ENCODE measurements at places on chromosomes 3 and 15. TPM values are rescaled to one million over a fixed set of nuclear protein-coding genes. Genes with fewer than 3 reads are reported as not detected.

DNA sequence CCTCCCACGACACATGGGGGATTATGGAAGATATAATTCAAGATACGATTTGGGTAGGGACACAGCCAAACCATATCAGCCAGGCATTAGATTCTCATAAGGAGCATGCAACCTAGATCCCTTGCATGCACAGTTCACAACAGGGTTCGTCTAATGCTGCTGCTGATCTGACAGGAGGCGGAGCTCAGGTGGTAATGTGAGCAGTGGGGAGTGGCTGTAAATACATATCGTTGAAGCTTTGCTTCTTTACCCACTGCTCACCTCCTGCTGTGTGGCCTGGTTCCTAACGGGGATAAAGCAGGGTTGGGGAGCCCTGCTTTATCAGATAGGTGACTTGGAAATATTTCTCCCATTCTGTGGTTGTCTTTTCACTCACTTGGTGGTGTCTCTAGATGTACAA is 14.8 kb downstream of the DOCK3 start:
- no peak for DNase-seq

- no peak for DNase-seq
Observed at GRCh38 chr15:88187195-88187594, 69.3 kb downstream of the NTRK3 start.

DNA sequence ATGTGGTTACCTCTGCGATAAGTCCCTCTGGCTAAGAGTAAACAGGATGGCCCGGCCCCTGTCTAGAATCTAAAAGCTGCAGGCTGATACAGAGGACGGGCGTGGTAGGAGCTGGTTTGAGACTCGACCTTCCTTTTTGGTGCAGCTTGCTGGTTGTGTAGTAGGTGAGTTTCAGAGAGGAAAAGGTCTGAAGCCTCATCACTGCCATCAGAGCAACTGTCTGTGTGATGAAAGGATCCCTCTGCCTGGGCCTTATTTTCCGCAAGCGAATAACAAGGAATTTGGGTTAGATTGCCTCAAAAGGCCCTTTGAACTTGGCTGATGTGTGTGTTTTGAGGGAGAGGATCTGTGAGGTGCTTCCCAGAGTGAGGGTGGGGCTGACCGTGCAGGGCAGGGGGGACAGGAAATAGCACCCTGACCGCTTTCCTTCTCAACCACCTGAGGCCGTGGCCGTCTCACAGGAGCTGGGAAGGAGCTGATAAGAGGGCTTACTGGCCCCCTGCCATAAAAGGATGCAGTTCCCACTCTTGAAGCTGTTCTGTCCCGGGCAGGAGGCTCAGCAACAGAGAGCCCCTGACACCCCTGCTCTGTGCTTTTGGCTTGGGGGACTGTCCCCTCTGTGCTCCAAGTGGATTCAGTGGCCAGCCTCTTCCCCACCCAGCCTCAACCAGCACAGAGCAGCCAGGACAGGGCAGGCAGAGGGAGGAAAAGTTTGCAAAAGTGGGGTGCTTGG is 45.6 kb upstream of the TFRC start:
- DNase-seq, result no peak

DNA sequence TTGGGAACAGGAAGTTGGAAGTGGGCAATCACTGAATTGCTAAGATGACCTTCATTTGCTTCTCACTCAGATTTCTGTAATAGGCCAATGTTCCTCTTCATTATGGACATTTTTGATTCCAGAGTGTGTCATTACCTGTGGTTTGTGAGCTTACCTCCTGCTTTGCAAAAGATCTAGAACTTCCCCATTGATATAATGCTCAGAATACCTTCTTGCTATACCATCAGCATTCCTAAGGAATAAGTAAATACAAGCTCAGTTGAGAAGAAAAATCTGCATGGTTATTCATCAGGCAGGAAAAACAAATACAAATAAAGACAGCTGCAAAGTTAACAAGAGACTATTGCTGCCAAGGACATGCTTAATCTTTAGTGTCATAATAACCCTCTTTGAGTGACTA is 5.6 kb upstream of the RPL14 start:
- DNase-seq, result no peak

GRCh38 chr3:6220447-6220846 is 640.5 kb upstream of the GRM7 start:
- no peak for DNase-seq

CPN2 gene
- 2.3 TPM for total RNA-seq

C2CD4B gene
- total RNA-seq, result 2.5 TPM

SEMA6D gene
- total RNA-seq, result 17.7 TPM
